Hindlimb muscle (tissue), 1 donor: ENCODE measurements at places on chromosomes 11 and 22. TPM values are rescaled to one million over a fixed set of nuclear protein-coding genes. Genes with fewer than 3 reads are reported as not detected.

The ENTHD1 gene
- polyA plus RNA-seq, result not detected

The OR5T1 gene
- polyA plus RNA-seq, result not detected

The BIRC3 gene
- 1.7 TPM for polyA plus RNA-seq

The ANGPTL5 gene
- not detected for polyA plus RNA-seq

The TYR gene
- 0.26 TPM for polyA plus RNA-seq

The FLRT1 gene
- 2.8 TPM for polyA plus RNA-seq

The SPECC1L gene
- polyA plus RNA-seq, result 24.1 TPM

The ALG9 gene
- 26.5 TPM for polyA plus RNA-seq

The FOSL1 gene
- 0.54 TPM for polyA plus RNA-seq

The PKDREJ gene
- 0.58 TPM for polyA plus RNA-seq

The APOL5 gene
- polyA plus RNA-seq, result 2.0 TPM

The ATXN10 gene
- polyA plus RNA-seq, result 174 TPM

The CHADL gene
- polyA plus RNA-seq, result 4.9 TPM

The SERPING1 gene
- polyA plus RNA-seq, result 109 TPM

The MAJIN gene
- polyA plus RNA-seq, result not detected

The OR8K3 gene
- not detected for polyA plus RNA-seq

The NUP98 gene
- polyA plus RNA-seq, result 40.1 TPM

The ASRGL1 gene
- polyA plus RNA-seq, result 3.5 TPM

The TRIM22 gene
- 12.1 TPM for polyA plus RNA-seq

The OR6Q1 gene
- not detected for polyA plus RNA-seq

The MRGPRF gene
- polyA plus RNA-seq, result 17.4 TPM

The SLC17A6 gene
- not detected for polyA plus RNA-seq

The LIF gene
- polyA plus RNA-seq, result 0.90 TPM

The XNDC1N gene
- polyA plus RNA-seq, result 4.1 TPM

The RTN3 gene
- 56.8 TPM for polyA plus RNA-seq

The PATE4 gene
- polyA plus RNA-seq, result not detected

The MRGPRE gene
- not detected for polyA plus RNA-seq

The BTG4 gene
- polyA plus RNA-seq, result not detected

The SPDYC gene
- polyA plus RNA-seq, result not detected

The FGF3 gene
- polyA plus RNA-seq, result not detected

The CEND1 gene
- polyA plus RNA-seq, result 0.67 TPM

The PDGFD gene
- polyA plus RNA-seq, result 19.1 TPM

The RRP7A gene
- 30.7 TPM for polyA plus RNA-seq

The CRYBB2 gene
- not detected for polyA plus RNA-seq

The KDM2A gene
- polyA plus RNA-seq, result 64.1 TPM
